ENCODE measurements at places on chromosomes 11 and 22.

GRCh38 chr11:93921695-93922468 is 71.5 kb upstream of the VSTM5 start:
- DNase-seq = no peak

DNA sequence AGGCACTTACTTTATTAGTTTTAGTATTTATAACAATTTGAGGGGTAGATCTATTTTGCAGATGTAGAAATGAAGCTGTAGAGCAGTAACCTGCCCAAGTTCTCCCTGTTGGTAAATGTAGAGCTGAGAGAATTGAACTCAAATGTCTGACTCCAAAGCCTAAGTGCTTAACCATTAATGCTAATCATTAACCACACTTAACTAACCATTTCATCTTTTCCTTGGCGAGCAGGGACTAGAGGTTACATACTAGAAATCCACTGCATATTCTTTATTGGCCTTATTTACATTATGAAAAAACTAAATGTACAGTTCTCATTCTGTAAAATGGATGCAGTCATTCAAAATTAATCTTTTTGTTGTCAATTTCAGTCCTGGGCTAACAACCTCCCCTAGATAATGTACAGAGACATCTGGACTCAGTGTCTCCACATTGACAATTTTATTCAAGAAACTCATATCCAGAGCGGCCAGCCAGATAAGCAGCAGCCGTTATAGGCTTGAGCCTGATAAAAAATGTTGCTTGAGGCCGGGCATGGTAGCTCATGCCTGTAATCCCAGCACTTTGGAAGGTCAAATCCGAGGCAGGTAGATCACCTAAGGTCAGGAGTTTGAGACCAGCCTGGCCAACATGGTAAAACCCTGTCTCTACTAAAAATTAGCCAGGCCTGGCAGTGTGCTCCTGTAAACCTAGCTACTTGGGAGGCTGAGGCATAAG is 76.7 kb upstream of the PICALM start:
- DNase-seq = no peak

GRCh38 chr11:106989078-106989455 is 29.2 kb downstream of the GUCY1A2 start:
- DNase-seq = no peak

GRCh38 chr11:33773404-33773986 is 825 bp downstream of the FBXO3 start:
- peak; percentile 6 for DNase-seq

DNA sequence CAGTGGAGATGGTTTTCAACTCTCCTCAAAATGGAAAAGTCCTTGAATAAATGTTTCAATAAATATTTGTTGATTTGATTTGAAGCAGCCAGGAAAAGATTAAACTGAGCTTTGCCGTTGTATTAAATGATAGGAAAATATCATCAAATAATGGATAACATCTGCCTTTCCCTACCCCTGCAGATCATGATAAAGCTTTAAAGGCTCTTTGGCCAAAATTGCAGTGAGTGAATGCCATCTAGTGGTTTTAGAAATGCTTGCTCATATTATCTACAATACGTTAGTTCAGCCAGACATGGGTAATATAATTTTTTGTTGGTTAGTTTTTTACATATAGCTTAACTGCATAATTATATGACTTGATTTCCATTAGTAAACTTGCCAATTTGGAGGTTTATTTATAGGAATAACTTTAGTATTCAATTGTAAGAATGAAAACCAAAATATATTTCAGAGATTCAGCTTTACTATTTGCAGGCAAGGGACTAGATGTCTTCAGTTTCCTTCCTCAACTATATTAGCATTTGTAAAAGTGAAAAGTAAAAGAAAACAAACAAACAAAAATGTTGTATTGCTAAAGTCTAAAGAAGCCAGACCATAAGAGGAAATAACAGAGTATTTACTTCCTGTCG is 159.2 kb downstream of the MSANTD4 start:
- DNase-seq = no peak

DNA sequence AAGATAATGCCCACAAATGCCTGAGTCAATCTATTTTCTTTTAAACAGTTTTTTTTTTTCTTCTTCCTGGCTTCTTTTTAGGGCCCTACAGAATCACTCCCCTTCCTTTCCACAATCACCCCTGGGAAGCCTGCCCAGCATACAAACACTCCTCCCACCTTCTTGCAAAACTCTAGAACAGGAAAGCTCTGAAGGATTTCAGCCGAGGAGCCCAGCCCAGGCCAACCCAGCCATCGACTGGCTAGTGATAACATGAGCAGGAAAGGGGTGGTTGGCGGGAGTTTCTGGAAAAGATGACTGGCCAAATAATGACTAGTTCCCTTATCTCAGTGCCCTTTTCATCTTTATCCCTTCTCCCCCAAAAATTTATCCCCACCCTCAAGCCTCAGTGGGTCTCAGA is 68.2 kb downstream of the USP35 start:
- DNase-seq = no peak

Measured in stimulated activated CD4-positive, alpha-beta T cell treated with anti-CD3 and anti-CD28 coated beads, Interleukin-12 subunit alpha, Interleukin-12 subunit beta, amount 100 ng/mL, for 4 hours (primary cell).